ENCODE measurements at places on chromosomes 2 and 18.

DNA sequence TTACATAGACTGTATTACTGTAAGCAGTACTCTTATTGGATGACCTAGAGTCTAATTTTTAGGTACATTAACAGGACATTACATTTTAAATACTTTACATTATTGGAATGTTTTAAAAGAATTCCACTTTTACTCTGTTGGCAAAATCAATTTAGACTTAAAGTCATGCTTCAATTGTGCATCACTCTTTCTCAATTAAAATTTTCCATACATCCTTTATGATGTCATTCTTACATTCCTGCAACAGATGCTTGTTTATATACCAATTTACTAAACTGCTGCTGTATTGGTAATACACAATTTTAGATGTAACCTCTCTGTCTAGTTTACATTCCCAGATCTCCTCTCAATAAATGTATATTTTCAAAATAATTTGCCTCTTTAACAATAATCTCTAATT, 440.1 kb downstream of the ZEB2 start:
- no peak for DNase-seq

- no peak for DNase-seq
Observed at GRCh38 chr2:100241236-100241635, 81.1 kb downstream of the LONRF2 start.

- no peak for DNase-seq
Observed at GRCh38 chr18:7945882-7946281, 378.8 kb downstream of the PTPRM start.

DNA sequence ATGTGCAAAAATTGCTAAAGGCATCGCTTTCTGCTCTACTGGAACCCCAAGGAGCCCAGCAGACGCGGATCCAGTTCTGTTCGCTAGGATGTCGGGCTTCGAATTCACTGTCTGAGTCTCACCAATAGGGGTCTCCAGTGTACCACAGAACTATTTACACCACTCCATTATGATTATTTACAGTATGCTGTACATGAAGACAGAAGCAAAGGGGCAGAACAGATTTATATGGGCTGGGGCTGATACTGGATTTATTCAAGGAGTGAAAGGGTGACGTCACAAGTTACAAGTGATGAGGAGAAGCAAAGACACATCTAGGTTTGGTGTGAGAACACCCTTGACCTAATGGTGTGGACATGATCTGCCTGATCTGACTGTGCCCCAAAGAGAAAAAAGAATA, 185.3 kb upstream of the ATP5MC3 start:
- DNase-seq: peak; percentile 54

GRCh38 chr2:240982821-240983281, 15.6 kb upstream of the SNED1 start:
- DNase-seq: no peak

DNA sequence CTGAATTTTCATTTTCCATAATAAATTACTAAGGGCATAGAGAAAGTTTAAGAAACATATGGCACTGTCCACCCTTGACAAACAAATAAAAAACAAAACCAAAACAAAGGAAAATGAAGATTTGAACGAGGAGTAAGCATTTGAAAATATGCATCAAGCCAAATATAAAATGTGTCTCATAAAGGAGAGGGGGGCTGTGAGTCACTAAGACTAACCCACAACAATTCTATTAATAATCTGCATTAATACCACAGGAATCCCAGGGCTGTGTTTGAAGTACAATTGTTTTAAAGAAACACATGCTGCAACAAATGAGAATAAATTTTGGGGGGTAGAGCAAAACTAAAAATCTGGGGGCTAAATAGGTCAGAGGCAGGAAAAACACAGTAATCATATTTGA, 53.8 kb upstream of the STK17B start:
- no peak for DNase-seq

DNA sequence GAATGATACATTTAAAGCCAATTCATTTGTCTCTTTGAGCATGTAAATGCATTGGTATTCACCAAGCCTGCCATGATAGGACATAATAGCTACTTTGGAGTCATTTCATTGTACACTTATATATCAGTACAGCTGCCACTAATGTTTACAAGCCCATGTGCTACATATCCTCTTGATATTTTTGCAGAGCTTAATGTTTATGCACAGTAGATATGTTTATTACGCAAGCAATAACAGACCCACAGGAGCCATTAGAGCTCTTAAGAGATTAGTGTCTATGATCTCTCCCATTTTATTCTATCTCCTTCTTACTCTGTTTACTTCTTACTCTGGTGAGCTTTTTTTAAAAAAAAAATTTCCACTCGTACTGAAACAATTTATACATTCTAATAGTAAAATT, 1132.1 kb upstream of the ZEB2 start:
- no peak for DNase-seq

GRCh38 chr2:233385489-233386044, 31.3 kb downstream of the DGKD start:
- no peak for DNase-seq
